ENCODE measurements at places on chromosomes 7 and 10.

GRCh38 chr10:21020545-21020944, 123.4 kb upstream of the NEBL start:
- no peak for DNase-seq

DNA sequence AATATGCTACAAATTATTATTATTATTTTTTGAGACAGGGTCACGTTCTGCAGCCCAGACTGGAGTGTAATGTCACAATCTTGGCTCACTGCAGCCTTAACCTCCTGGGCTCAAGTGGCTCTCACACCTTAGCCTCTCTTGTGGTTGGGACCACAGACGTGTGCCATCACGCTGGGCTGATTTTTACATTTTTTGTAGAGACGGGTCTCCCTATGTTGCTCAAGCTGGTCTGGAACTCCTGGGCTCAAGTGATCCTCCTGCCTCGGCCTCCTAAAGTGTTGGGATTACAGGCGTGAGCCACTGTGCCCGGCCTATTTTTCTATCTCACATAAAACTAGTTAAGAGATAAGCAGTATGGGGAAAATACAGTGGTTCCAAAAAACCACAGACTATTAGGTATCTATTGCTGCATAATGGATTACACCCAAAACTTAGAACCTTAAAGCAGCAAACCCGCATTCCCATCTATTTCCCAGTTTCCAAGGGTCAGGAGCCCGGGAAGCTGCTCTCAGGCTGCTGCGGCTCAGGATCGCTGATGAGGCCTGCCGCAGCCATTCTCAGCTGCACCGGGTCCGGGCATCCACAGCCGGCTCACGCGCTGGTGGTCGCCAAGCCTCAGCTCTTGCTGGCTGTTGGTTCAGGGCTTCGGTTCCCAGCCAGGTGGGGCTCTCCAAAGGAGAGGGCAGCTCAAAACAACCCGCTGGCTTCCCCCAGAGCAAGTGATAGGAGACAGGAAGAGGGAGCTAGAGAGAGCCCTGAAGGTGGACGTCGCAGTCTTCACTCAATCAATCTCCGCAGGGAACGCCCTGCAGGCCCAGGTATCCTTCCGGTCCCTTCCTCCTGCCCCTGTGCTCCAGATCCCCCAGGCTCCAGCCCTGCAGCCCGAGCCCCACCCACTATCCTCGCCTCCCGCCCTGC, 128.2 kb downstream of the UBE2H start:
- no peak for DNase-seq

DNA sequence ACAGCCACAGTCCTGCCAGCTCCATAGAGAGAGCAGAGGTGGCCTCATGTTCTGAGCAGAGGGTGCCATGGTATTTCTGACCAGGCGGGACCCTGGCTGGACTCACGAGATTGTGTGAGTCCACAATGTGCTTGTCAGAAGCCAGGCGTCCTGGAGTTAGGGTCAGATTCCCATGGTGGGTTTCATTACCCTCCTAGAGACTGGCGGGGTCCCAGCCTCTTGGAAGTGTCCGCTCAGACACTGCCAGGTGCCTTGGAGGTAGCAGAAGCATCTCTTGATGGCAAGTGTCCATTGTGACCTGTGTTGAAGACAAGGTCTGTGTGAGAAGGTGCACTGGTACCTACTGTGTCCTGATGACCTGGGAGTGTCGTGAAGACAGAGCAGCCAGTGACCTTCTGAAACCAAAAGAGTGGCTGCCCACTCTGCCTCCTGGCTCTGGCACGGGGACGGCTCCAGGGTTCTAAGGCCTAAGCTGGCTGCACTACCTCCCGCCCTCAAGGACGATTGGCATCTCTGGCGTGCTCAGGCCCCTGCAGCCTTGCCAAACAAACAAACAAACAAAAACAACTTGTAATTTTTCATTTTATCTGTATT, 56.8 kb downstream of the MGMT start:
- DNase-seq, result no peak

DNA sequence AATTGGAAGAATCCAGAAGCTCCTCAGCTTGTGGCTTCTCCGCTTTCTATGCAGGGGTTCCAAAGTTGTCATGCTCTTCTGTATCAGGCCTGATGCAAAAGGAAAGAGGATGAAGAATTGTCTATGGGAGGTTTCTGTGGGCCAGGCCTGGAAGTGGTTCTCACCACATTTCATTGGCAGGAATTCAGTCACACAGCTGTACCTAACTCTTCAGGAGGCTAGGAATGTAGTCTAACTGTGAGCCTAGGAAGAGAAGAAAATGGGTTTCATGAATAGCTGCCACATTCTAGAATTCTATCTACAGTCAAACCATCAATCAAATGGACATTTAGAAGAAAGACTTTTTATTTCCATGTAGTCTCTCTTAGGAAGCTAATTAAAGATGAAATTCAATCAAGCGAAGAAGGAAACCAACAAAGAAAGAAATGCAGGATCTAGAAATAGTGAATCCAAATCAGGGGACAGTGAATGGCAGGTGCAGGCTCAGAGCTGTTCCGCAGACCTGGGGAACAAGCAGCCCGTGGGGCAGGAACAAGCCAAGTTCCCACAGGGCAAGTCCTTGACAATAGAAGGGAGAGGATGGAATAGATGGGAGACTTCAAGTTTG, 25.4 kb upstream of the USP6NL start:
- DNase-seq, result no peak

DNA sequence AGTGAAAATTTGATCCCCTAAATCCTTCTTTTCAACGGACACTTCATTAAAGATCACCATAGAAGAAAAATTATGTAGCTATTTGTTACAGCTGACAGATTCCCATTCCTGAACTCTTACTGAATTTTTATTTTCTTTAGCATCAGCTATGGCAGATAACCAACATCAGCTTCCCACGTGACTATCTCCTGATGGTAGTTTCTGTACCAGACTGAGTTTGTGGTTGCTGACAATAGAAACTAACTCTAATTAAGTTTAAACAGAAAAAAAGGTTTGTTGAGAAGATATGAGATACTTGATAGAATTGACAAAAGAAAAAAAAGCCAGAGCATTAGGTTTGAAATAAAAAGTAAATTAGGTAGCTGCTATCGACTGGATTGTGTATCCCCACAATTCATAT, 101.8 kb downstream of the DYNC1I1 start:
- no peak for DNase-seq

DNA sequence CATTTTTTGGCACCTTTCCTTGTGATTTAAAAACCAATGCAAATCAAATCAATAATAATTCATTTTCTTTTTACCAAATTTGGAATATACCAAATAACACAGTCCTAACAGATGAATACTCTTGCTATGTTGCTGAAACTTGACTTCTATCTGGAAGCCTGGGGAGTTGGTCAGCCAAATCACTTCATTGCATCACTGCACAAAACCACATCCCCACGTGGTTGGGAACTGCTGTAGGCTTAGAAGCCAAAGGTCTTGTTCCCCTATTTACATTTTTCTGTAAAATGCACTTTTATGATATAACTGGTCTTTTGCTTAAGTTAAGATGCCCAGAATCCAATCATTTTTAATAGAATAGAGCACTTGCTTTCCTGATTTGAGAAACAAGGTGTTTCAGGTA, 15.2 kb downstream of the GPR85 start:
- peak; percentile 74 for DNase-seq

DNA sequence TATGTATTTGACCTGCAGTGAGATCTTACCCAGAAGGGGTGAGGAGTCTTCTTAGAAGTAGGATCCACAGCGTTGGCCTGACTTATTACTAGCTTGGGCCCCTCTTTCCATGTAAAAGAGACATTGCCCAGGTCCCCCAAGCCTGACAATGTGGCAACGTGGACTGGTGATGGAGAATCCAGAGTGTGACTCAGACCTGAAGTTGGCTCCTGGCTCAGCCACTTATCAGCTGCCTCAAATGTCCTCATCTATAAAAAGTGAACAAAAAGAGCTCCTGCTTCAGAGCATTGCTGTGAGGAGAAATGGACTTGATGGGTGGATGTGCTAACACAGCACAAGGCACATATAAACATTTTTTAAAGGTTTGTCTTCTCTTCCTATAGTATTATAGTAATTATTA, 35.4 kb upstream of the TECTB start:
- DNase-seq, result no peak

DNA sequence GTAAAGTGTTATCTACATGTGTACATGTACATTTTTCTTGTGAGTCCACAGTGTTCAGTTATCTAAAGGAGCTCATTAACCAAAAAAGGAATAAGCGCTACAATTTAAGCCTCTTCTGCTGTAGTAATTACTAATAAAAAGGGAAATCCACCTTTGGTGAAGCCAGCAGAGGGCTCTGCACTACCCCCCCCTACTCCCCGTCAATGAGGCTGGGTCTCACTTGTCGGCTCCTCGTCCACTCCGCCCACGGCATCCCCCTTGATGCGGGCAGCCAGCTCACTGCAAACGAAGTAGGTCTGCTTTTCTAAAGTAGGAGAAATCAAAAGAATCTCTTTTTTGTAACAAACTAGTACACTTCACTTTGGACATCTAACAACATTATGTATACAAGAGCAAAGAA, 4.7 kb upstream of the WASHC2A start:
- DNase-seq, result no peak

DNA sequence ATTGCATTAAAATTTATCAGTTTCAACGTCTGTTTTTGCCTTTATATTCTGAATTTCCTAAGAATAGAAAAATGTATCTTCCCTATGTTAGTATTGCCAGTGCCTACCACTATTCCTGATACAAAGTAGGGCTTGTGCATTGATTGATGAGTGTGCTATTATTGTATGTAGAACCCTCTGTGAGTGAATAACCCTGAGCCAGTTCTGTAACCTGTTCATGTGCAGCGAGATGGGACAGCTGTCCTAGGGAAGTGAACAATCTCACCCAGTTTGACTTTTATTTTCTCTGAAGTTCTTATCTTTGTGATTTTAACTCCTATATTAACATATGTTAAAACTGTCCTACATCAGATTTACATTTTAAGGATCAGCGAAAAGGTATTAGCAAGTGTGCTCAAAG, 178.4 kb upstream of the ADO start:
- no peak for DNase-seq

DNA sequence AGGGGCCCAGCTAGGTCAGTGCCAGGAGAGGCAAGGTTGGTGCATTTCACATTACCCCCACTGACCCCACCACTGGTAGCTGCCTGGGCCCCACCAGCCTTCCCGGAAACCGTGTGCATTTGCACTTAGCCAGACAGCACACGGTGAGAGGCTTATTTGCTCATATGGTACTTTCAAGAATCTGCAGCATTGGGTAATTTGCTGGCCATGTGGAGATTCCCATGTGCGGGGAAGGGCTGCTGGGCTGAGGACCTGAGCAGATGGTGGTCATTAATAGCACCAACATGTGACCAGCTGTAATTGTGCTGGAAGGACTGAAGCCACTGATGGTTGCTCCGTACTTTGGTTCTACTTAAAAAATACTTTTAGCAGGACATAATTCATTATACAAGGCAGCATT, 323.8 kb downstream of the DPP6 start:
- no peak for DNase-seq

GRCh38 chr10:3806603-3807002, 21.6 kb upstream of the KLF6 start:
- no peak for DNase-seq

DNA sequence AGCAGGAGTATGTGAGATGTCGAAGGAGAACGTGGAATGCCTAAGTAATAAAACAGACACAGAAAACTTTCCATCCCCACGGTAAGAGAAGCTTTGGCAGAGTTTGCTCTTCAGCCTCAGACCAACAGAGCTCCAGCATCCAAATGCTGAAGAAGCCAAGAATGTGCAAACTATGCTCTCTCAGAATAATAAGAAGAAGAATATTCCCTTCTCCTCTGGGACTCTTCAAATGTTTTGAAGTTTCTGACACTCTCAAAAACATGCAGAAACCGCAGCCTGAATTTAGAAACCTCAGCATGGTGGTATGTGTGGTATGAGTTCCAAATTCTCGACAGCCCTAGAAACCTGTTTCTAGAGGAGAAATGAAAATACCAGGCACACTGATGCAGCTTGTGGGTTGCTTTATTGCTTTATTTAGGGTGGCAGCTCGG, 113.3 kb downstream of the KCNMA1 start:
- no peak for DNase-seq

DNA sequence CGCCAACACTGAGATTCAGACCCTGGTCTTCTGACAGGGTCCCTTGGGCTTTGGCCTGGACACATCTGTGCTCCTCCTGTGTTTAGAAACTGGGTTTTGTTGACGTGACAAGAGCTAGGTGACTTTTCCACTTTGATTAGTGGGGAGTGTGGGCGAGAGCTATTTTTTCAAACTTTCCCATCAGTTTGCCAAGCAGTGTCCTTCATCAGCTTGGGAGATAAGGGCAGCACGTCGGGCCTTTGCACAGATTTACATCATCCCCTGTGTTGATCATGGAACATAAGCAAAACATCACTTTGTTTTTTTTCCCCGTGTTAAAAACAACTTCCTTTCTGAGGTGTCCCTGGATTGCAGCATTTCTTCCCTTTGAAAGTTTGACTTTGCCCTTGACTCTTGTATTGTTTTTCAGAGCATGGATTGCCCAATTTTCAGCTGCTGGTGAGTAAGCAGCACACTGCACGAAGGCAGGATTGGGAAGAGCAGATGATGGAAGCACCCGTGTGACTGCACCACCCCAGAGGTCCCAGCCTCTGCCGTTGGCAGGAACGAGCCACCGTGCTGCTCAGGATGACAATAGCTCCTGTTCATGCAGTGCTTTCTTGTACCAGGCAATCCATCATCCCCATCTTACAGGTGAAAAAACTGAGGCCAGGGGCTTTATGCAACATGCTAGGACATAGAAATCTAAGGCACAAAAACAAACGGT, 6.4 kb upstream of the IGFBP1 start:
- DNase-seq, result no peak

DNA sequence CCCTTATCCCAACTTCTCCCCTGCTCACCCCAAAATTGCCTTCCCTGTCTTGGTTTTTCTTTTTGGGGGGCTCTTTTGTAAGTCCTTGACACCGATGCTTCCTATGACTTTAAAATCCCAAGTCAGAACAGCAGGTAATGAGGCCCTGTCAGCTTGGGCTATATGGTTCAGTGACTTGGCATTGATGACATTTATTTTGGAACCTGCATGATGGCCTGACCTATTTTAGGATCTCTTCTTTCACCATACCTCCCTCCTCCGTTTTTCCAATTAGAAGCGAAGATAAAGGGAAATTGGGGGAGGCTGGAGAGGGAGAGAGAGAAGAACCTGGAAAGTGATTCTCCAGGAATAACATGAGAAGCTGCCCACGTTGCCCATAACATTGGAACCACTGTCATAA, 424.9 kb upstream of the AUTS2 start:
- no peak for DNase-seq

- DNase-seq, result no peak
Measured at GRCh38 chr7:32037650-32038198, 32.5 kb downstream of the PDE1C start.

- no peak for DNase-seq
Measured at GRCh38 chr10:90605506-90605905, 252.3 kb downstream of the HTR7 start.

DNA sequence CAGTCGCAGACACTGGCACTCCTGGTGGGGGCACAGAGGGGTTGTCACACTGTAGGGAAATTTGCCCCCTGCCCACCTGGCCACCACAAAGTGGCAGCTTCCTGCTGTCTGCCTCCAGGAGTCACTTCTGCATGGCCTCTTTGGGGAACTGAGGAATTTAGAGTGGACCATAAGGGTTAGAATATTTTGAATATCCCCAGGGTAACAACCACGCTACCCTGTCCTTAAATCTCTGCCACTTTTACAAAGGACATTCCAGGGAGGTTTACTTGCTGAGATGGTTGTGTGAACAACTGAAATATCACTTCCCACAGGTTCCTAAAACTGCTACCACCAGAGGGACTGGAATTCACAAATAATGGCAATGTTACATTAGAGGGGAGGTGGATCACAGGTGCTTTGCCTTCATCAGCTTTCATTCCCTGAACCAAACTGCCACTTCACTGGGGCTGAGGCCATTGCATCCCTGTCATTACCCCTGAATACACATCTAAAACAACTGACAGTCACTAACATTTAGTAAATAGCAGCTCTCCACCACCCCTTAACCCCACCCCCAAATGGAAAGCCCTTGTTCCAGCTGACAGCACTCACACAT, 88.1 kb upstream of the IFRD1 start:
- no peak for DNase-seq

Measured in CD14-positive monocyte (primary cell).